ENCODE measurements at places on chromosomes 3 and 15.

GRCh38 chr3:163924600-163924999, 1153.7 kb downstream of the SI start:
- no peak for DNase-seq

DNA sequence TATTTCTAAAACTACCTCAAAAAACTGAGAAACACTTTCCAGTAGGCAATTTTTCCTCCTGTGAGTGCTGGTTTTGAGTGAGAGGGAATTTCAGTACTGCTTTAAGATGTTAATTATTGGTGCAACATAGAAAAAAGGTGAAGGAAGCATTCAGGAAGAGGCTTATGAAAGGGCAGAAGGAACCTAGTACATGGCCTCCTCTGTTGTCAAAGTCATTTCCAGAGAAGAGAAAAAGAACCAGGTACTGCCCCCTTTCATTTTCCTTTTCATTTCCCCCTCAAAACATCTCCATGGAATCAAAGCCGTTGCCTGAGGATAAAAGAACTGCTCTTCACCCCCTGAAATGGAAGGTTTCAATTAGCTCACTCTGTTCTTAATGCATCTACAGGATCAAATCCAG, 19.8 kb downstream of the RARRES1 start:
- DNase-seq = no peak

DNA sequence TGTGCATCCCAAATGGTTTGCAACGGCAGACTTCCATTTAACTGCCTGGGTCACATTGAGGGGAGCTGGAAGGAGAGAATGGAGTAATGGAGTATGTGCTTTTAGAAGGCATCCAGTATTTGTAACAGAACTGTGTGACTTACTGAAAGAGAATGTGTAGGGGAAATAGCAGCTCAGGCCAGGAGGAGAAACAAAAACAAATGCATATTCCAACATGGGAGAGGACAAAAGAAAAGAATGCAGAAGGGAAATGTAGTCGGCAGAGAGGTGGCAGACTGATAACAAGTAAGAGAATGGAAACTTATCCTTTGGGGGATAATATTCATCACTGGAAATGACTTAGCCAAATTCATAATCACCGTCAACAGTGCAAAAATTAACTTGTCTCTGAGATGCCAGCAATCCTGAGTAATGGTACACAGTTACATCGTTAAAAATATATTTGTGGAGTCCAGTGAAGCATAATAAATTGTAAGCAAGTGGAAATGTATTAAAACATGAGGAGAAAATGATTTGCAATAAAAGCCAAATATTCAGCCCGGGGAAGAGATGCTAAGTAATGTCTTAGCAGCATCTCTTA, 294.9 kb upstream of the SGO1 start:
- DNase-seq = no peak

DNA sequence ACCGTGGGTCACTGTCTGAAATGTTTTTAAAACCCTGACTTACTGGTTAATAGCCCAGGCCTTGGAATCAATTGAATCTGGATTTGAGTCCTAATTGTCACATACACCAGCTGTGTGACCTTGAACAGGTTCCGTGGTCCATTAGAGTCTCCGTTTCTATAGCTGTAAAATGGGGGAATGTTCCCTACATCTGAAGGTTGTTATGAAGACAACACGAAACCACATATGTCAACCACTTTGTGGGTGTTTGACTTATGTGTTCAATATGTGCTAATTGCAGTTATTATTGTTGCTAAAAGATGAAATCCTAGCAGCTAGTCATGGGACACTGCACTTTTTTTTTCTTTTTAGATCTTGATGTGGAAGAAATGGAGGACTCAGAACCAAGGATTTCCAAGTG, 35.3 kb downstream of the ZBTB38 start:
- no peak for DNase-seq

- DNase-seq = no peak
Observed at GRCh38 chr15:58419803-58420524, 11.8 kb upstream of the LIPC start.

GRCh38 chr3:157406394-157406793, 30.3 kb upstream of the PTX3 start:
- no peak for DNase-seq

DNA sequence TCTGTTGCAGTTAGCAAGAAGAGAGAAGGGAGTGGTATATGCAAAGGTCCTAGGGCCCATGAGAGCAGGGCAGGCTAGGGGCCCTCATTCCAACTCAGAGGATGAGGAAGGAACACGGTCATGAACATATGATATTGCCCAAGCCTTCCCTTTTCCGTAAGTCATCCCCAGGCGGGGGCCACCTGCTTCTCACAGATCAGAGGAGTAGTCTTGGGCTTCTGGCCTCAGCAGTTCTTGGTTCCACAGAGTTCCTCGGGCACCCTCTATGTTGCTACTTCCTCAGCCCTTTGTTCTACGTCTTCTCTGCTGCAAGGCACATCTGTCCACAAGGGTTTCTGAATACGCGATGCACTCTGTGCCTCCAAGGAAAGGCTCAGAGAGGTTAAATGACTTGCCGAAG, 25.3 kb downstream of the EPHB3 start:
- no peak for DNase-seq

- DNase-seq = peak; percentile 81
Observed at GRCh38 chr3:141487521-141488252, 860 bp downstream of the RASA2 start.

DNA sequence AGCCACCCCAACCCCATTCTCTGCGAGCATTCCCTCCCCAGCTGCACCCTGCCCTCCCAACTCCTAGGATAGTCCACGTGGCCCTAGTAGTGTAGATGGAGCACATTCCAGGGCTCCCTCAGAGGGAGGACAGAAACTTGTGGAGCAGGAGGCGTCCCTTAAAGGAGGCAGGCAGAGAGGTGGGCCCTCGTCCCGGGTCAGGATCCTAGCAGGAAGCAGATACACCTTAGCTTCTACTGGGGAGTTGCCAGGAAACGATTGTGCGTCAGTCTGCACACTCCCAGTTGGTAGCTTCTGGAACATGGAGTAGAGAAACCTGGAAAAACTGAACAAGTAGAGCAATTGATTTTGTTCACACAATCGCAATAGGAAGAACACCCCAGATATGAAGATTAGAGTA, 43.9 kb upstream of the KLHL25 start:
- no peak for DNase-seq

GRCh38 chr3:39497753-39498152, 30.3 kb downstream of the MOBP start:
- DNase-seq = no peak

- no peak for DNase-seq
Observed at GRCh38 chr3:184600685-184601377, 39.2 kb downstream of the EPHB3 start.

DNA sequence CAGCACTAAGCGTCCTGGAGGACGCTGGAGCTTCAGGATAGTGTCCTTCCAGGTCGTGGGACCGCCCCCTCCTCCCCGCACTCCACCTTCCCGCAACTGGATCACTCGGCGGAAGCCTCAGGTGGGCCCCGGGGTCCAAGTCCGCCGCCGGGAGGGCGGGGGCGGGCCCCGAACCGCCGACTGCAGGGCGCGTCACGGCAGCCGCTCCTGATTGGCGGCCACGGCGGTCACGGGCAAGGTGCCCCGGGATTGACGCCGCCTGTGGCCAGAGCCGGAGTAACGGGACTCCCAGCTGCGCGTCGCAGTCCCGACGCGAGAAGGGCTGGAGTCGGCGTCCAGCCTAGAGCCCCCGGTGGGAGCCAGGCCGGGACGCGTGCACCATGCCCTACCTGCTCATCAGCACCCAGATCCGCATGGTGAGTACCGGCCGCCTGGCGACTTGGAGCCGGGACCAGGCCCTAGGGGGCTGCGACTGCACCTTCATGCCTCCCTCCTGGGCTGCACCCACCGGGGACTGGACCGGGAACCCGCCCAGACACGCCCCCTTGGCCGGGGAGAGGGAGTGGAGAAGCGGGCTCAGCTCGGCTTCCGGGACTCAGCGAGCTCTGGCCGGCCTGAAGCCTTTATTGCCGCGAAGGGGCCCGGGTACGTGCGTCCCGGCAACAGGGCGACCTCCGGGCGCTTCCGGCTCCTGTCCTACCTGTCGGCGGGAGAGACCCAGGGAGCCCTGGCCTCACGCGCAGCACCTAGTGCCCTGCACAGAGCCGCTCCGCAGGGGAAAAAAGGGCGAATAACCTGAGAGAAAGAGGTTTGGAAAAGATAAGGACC, at the start of gene GCHFR:
Gene GCHFR, plus strand, starts transcription at position 268 of the 828 bp plus-strand sequence. Its CDS starts 113 bp downstream, at position 381.
- peak; percentile 89 for DNase-seq

GRCh38 chr15:75069301-75069925, 46.0 kb downstream of the PPCDC start:
- no peak for DNase-seq

DNA sequence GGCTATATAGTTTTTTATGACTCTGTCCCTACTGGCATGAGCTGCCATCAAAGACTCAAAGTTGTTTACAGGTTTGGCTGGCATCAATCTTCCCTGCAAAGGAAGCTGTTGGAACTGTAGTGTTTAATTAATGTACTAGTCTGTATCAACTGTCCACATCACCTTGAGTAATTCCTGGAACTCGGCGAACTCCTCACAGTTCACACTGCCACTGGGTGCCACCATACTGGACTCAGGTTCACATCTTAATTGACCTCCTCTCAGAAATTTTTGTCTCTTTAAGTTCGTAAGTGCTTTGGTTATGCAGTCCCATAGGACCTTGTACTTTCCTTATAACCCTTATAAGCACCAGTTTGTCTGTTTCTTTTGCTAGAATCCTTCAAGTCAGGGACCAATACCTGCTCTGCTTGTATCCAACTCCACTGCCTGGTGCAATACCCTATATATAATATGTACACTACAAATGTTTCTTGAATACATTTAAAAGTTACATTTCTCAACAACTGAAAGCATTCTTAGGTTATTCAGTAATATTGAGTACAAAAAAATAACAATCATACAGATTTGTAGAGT, 3.2 kb downstream of the HIGD1A start:
- DNase-seq = no peak

GRCh38 chr3:118637846-118638245, 396.8 kb downstream of the IGSF11 start:
- no peak for DNase-seq

GRCh38 chr3:186854954-186855353, 12.4 kb downstream of the ADIPOQ start:
- DNase-seq = no peak

GRCh38 chr3:44184319-44184953, 57.2 kb upstream of the TOPAZ1 start:
- DNase-seq = no peak

- DNase-seq = no peak
Observed at GRCh38 chr3:42526616-42527367, 24.3 kb downstream of the VIPR1 start.

- DNase-seq = no peak
Observed at GRCh38 chr3:69838217-69838616, 99.0 kb downstream of the MITF start.

- DNase-seq = no peak
Observed at GRCh38 chr3:182133752-182134151, 422.0 kb downstream of the SOX2 start.

DNA sequence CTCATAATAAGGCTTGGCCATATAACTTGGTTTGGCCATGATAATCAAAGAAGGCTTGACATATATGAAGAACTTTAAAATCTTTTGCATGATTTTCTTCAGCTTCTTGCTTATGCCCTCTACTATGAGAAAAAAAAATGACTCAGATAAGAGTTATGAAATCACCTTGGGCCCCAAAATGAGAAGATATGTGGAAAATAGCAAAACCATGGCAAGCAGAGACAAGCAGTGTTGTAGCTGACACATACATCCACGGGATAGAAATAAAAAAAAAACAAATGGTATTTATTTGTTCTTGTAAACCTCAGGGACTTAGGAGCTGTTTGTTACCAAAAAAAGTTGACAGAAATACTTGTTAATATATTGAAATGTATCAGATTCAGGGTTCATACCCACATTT, 614.8 kb upstream of the BCHE start:
- no peak for DNase-seq

DNA sequence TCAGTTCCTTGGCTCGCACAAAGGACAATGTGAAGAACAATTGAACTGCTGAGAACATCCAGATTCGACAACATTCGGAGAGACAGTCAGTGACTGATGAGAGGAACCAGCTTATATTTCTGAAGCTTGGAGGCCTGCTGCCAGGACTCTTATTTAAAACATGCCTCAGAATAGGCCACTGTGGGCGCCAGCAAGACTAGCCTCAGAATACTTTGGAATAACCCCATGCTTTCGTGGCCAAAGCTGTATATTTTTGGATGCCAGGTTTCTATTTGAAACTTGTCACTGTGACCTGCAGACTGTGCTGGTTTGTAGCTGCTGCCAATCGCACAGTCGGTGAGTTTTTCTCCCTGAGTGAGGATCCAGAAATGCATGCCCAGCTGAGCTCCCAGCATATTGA, 129.9 kb upstream of the UBE3A start:
- no peak for DNase-seq

DNA sequence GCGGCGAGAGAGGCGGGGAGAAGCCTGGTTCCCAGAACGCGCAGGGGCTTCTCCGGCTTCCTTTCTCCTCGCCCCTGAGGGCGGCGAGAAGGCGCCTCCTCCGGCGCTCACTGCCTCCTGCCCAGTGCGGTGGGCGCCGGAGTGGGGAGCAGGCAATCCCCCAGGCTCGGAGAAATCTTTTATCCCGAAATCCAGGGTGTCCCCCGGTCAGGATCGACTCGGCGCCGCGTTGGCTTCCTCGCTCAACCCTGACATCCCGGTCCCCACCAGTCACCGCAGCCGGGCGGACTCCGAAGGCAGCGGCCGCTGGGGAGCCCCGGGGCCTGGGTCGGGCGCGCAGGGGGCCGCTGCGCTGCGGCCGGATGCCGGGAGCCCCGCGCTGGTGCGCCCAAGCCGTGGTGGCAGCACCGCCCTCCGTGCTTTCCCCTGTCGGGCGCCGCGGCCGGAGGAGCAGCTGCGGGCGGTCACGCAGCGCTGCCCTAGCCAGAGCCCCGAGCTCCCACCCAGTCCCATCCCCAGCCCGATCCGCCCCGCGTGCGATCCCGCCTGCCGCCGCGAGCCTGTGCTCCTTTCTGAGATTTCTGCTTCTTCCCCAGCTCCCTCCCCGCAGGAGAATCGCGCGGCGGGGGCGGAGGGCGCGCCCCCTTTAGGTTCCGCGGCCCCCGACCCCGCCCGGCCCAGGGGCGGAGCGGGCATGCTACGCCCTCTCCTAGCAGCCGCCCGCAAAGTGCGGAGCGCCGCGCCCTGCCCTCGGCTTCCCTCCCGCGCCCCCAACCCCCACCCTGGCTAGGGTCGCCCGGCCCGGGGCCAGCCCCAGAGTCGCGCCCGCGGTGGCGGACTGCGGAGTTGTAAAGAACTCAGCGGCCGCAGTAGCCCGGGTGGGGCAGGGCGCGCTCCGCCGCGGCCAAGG, 683 bp upstream of the CACNA2D3 start:
- DNase-seq = no peak

DNA sequence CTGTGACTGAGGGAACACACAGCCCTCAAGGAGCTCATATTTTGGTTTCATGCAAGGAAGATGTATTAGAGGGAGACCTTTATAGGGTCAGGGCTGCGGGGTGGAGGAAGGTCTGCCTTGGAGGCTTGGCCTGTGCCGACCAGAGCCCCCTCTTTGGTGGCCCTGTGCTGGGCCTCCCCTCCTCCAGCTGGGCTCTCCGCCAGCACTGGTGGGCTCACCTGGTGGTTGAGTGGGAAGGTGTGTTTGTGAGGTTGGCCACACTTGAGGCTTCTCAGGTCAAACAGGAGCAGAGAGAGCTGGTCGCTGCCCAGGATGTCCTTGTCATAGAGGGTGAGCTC, 2.6 kb downstream of the PLA2G4F start:
- DNase-seq = no peak

Data from erythroblast (primary cell).